ENCODE measurements at places on chromosomes 5 and 9.

DNA sequence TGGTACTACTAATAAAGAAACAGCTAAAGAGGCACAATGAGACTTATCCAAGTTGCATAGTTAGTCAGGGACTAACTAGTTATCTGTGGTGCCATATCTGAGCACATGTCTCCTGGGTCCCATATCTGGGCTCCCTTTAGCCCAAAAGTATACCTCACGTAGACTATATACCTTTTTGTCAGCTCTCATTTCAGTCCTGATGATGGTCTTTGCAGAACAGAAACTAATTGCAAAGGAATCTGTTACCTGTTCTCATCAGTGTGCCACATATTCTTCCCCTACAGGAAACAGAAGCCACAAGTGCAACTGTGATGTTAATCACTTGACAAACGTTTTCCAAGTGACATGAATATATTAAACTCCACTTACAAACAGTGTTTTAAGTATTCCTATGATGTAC lies 395.2 kb downstream of the KIAA0825 start:
- DNase-seq = no peak

GRCh38 chr9:105954517-105954916 lies 260.2 kb downstream of the TMEM38B start:
- DNase-seq = no peak

GRCh38 chr9:92183449-92183848 lies 68.2 kb upstream of the SPTLC1 start:
- no peak for DNase-seq

- no peak for DNase-seq
Observed at GRCh38 chr9:124262649-124262972, 4.9 kb downstream of the NEK6 start.

GRCh38 chr9:120294003-120294402 lies 286.0 kb downstream of the CDK5RAP2 start:
- no peak for DNase-seq

DNA sequence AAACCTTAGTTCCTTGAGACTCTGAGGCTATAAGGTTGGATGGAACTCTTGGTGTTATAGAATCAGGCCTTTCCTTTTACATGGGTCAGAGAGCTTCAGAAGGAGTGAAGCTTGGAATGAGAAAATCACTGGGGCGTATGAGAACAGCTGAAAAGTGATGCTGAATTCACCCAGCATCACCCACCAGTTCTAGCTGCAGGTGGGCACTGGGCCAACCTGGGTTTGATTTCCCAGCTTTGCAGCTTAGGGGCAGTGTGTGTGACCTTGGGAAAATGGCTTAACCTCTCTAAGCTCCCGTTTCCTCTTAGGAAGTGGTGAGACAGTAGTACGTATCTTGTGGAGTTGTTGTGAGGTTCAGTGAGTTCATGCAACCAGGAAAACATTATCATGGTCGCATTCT lies 10.7 kb downstream of the PCDH12 start:
- no peak for DNase-seq

DNA sequence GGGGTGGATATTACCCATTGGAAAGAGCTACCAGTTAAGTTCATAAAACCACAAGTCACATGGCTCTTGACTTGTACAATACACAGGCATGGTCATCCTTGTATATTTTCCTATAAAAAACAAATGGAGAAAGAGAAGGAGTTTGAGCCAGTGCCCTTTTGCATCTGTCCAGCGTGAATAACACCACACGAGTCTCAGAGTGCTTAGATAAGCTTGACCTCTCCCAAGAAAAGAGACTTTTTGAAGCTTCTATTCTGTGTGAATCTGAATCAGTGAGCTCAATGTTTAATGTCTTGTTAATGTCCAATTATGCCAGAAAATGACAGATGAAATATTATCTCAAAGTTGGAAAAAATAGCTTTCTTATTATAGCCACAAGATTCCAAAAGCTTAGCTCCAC lies 30.9 kb upstream of the LPAR1 start:
- DNase-seq = no peak

Data from activated CD8-positive, alpha-beta memory T cell treated with anti-CD3 and anti-CD28 coated beads for 4 hours (primary cell).